ENCODE measurements at places on chromosomes 13 and 19. TPM values are rescaled to one million over a fixed set of nuclear protein-coding genes. Genes with fewer than 3 reads are reported as not detected.

The CBARP gene
- total RNA-seq = 8.5 TPM

The CGB2 gene
- total RNA-seq = 0.49 TPM

The SIGLEC7 gene
- not detected for total RNA-seq

The KIR3DL2 gene
- total RNA-seq = not detected

The PSPC1 gene
- 58.3 TPM for total RNA-seq

The CYP4F3 gene
- total RNA-seq = 1.9 TPM

The CCDC70 gene
- total RNA-seq = not detected

The ZNF563 gene
- total RNA-seq = 3.2 TPM

The FZR1 gene
- 27.1 TPM for total RNA-seq

The RGS9BP gene
- 0.42 TPM for total RNA-seq

The SMIM44 gene
- not detected for total RNA-seq

The NLRP5 gene
- not detected for total RNA-seq

The SNAPC2 gene
- total RNA-seq = 22.9 TPM

The LAIR2 gene
- total RNA-seq = not detected

The PNMA8B gene
- total RNA-seq = 0.28 TPM

The F10 gene
- total RNA-seq = not detected

The PTGIR gene
- 0.05 TPM for total RNA-seq

The PSG7 gene
- total RNA-seq = not detected

The NECTIN2 gene
- total RNA-seq = 100 TPM

The CEACAM8 gene
- not detected for total RNA-seq

The PCDH9 gene
- 0.37 TPM for total RNA-seq

The KIR2DL1 gene
- total RNA-seq = not detected

The GRK1 gene
- total RNA-seq = not detected

The ZNF497 gene
- 0.78 TPM for total RNA-seq

The TMEM221 gene
- total RNA-seq = 0.42 TPM

The PNMA8C gene
- not detected for total RNA-seq

The FAM32A gene
- total RNA-seq = 83.1 TPM

The SELENOV gene
- not detected for total RNA-seq

The IQCN gene
- total RNA-seq = not detected

The RAB11B gene
- 14.4 TPM for total RNA-seq

The GFY gene
- not detected for total RNA-seq

The CBY2 gene
- total RNA-seq = not detected
